ENCODE measurements at places on chromosomes 6 and 20.

GRCh38 chr6:133740218-133740617, 148.7 kb upstream of the TCF21 start:
- DNase-seq = no peak

- no peak for DNase-seq
These were observed 29.4 kb upstream of the CCN6 start for GRCh38 chr6:112024464-112024863.

DNA sequence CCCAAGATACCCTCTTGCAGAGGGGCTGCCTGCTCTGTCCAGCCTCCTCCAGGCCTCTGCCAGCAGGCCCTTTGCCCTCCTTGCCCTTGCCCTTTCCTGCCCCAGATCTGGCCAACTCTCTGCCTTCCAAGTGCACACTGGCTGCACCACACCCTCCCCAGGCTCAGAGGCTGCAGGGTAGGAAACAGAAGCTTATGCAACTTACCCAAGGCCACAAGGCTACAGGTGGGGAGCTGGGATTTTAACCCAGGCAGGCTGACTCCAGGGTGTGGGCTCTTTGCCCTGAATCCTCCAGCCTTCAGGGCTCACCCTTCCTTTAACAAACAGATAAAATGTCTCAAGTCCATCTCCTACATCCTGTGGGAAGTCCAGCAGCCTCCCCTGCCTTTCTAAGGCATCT, 14.5 kb upstream of the TRAF3IP2 start:
- DNase-seq = no peak

DNA sequence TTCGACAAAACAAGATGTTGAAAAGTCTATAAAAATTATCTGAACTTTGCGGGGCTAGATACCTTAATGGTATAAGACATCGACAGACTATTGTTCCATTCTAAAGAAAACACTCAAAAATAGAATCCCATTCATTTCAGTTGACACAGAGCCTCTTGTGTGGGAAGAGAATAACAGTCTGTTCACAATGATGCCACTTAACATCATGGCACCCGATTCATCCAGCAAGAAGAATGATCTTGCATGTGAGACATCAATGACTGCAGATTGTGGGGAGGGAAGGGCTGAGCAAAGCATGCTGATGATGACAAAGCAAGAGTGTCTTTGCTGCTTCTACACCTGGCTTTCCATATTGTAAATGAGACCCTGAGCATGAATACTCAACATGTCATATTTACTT, 49.7 kb upstream of the ARMH2 start:
- no peak for DNase-seq

GRCh38 chr20:8974009-8974708, 94.7 kb upstream of the PLCB4 start:
- DNase-seq = no peak

DNA sequence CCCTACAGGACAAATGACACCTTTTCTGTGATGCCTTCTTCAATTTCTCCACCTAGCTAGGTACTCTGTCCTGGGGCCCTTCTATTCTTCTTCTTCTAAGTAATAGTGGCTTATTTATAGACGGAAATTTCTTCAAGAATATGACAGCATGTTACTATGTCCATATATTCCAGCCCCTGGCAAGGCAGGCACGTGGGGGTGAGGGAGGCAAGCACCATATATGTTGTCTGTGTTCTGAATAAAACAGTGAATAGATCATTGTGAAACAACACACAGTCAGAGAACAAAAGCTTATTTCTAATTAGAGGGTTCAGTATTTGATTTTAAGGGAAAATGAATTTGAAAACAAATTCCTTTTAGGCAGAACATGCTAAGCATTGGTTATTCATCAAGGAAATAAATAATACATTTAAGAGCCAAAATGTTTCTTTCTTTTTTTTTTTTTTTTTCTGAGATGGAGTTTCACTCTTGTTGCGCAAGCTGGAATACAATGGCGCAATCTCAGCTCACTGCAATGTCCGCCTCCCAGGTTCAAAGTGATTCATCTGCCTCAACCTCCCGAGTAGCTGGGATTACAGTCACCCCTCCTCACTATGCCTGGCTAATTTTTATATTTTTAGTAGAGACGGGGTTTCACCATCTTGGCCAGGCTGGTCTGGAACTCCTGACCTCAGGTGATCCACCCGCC, 6.2 kb downstream of the HEBP2 start:
- DNase-seq = peak; percentile 32

DNA sequence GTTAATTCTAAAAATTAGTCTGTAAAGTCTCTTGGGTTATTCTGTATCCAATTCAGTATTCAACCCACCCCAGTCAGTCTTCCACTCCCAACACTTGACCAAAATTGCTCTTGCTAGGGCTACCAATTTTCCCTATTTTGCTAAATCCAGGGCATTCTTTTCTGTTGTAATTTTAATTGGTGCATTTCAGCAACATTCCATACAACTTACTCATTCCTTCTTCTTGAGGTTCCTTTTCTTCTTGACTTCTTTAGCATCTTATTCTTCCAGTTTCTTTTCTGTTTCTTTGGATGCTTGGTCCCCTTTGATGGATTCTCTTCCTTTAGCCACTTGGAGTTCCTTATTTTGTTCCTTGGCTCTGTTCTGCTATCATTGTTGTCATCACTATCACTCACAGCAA, 11.2 kb upstream of the GRM1 start:
- DNase-seq = no peak

- DNase-seq = no peak
These were observed 76.1 kb upstream of the TRDN start for GRCh38 chr6:123712831-123713230.

- no peak for DNase-seq
These were observed 241.6 kb upstream of the BTBD3 start for GRCh38 chr20:11675920-11676629.

GRCh38 chr6:161830866-161831616, 557.2 kb upstream of the AGPAT4 start:
- DNase-seq = no peak

DNA sequence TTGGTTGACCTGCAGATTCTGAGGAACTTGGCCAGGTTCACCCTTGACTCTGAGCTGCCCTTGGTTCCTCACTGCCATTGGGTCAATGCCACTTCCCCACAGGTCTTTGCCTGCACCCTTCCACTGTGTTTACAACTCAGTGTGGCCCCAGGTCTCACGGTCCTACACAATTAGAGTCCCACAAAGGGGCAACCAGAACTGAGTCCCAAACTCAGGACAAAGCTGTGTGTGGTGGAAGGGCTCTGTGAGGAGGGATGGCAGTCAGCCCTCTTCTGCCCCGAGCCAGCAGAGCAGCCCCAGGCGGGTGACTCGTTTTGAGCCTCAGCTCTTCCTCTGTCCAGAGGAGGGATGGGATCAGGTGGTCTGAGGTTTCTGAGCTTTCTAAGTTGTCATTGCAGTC, 69.5 kb downstream of the NPEPL1 start:
- DNase-seq = no peak

GRCh38 chr20:48864738-48865318, 37.0 kb upstream of the PREX1 start:
- no peak for DNase-seq

- DNase-seq = no peak
These were observed 20.0 kb downstream of the PDE10A start for GRCh38 chr6:165643015-165643414.

GRCh38 chr6:135144673-135145062, 36.4 kb upstream of the MYB start:
- DNase-seq = no peak

- DNase-seq = peak; percentile 76
These were observed 116.2 kb downstream of the SGK1 start for GRCh38 chr6:134201716-134202115.

DNA sequence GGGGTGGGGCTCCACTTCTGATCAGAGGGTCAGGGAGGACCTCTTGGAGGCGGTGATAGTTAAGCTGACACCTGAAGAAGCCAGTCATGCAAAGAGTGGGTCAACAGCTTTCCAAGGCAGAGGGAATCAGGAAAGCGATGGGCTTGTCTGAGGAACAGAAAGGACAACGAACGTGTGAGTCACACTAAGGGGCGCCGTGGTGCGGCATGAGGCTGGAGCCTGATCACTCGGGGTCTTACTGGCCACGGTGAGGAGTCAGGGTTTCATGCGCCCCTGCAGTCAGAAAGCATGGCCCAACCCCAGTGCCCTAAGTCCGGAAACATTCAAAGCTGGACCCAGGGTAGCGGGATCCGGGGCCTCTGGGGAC, 50.6 kb upstream of the SLC32A1 start:
- no peak for DNase-seq

DNA sequence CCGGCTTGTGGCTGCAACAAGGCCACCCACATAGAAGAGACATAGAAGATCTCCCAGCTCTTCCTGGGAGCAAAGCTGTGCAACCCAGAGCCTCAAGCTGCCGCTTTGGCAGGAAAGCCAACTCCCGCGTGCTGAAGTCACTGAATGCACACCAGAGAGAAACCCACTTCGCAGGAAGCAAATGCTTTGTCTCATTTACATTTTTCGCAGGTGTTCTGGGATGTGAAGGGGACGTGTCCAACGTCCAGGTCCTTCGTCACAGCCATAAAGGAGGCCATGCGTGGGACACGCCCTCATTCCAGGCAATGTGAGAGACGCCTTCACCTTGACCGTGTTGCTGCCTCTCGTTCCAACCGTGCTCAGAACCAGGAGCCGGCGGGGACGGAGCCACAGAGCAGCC, 24.4 kb downstream of the KCNQ2 start:
- no peak for DNase-seq

- no peak for DNase-seq
These were observed 237.7 kb upstream of the RAB32 start for GRCh38 chr6:146305951-146306350.

DNA sequence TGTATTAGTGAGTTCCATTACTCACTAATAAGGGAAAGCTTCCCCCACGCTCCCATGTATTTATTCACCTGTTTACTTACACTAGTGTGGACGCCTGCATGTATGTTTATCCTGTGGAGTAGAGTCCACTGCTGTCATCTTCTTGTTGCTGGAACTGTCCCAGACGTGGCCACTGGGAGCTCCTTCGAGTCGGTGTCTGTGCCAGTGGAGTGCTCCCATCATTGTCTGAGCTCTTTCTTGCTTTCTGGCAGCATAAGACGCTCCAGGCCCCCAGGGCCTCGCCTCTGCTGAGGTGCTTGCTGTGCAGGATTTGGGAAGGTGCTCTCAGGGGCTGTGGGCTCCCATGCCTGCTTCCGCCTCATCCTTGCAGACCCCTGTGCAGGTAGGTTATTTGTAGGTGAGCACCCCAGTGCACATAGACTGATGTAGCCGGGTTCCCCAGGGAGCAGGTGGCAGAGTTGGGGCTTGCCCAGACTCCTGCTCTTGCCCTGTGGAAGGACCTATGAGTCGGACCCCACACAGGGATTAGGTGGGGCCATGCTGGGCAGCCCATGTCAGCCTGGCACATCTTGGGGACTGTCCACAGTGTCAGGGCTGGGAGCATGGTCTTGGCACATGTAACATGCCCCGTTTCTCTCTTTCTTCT, 16.6 kb downstream of the PHACTR3 start:
- DNase-seq = no peak

- DNase-seq = peak; percentile 86
These were observed 38.6 kb downstream of the GHRH start for GRCh38 chr20:37223053-37223452.

- DNase-seq = no peak
These were observed 118.1 kb downstream of the IRF4 start for GRCh38 chr6:509676-510075.

DNA sequence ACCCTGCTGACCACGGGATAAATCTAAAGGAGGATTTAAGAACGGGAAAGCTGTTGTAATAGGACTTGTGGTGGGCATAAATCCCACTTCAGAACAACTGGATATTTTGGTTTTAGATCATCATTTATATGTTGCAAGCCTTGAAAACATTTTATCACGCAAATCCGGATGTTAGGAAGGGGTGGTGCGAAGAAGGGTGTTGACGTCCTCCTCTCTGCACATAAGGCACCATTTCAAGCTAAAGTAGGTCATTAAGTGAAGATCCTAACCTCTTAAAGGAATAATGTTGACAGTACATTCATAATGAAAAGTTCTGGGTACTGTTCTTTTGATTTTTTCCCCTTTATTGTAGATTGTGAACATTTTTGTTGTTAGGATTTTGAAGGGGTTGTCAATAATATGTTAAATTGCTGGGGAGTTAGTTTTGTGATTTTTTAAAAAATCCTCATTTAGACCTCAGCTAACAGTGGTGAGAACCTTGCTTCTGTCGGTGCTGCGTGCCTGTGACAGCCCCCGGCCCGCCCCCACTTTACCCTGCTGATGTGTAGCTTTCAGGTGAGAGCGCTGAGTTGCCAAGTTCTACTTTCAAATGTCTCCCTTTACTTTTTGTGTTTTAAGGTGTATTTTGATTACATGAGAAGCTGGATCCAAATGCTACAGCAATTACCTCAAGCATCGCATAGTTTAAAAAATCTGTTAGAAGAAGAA, 88.8 kb downstream of the MAP3K4 start:
- no peak for DNase-seq

DNA sequence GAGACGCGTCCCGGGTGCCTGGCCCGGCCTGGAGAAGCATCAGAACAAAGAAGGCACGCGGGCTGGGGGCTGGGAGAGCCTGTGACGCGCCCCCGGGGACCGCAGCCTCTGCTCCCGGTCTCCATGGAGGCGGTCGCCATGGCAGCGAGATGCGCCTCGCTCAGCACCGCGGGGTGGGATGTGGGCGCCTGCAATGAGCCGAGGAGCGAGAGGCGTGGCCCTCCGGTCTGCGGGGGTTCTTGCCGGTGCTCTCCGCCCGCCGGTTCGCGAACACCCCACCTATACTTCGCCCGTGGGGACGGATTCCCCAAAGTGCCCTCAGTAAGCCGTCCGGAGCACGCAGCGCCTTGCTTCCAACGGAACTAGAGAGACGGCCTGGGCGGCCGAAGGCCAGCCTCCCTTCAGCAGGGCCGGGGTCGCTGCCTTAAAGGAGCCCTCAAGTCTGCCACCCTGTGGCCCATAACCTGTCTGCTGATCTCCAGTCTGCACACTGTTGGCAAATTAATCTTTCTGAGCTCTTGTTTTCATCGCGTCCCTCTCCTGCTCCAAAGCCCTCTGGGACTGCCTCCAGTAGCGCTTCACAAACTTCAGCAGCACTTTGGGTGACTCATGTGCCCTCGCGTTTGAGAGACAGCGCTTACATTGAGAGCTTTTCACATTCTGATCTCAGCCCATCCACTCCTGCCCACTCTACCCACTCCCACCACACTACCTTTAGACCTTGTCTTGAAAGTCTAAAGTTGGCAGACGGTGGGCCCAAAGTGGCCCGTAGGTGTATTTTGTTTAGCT, 983 bp upstream of the ADISSP start:
- peak; percentile 59 for DNase-seq

Data from AML-193 (cell line).